ENCODE measurements at places on chromosomes 1 and 21.

DNA sequence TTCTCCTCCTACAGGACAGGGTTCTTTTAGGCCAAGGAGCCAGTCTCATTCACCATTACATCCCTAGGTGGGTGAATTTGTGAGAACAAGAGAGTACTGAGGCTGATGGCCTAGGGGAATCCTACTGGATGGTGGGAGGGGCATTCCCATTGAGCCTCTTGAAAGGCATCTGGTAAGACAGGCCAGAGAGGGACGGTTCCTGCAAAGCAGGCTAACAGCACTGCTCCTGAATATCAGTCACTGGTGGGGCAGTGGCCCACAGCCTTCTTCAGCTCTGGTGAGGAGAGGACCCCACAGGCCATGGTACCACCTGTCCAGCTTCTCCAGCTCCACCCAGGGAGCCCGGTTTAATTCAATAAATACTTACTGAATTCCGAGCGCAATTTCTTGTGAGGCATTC is 125.9 kb upstream of the EDN2 start:
- no peak for DNase-seq

GRCh38 chr1:43147625-43148327 is 24.3 kb downstream of the EBNA1BP2 start:
- peak; percentile 66 for DNase-seq

- DNase-seq = no peak
Observed at GRCh38 chr1:150267896-150268295, 920 bp downstream of the APH1A start.

DNA sequence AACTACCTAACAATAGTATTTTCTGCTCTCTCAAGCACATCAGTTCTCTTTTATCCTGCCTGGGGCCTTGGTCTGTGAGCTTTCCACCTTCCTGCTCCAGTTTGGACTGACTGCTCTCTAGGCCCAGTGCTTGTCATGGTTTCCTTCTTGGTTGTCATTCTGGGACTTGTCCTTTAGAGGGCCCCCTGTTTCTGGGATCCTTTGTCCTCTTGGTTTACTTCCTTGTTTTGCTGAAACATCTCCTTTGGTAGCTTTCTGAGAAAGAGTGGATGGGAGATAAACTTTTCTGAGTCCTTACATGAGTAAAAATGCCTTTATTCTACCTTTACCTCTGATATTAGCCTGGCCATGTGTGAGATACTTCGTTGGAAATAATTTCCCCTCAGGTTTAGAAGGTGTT is 4.7 kb downstream of the SLC1A7 start:
- DNase-seq = no peak

- DNase-seq = no peak
Observed at GRCh38 chr1:239456788-239457187, 70.4 kb downstream of the CHRM3 start.

DNA sequence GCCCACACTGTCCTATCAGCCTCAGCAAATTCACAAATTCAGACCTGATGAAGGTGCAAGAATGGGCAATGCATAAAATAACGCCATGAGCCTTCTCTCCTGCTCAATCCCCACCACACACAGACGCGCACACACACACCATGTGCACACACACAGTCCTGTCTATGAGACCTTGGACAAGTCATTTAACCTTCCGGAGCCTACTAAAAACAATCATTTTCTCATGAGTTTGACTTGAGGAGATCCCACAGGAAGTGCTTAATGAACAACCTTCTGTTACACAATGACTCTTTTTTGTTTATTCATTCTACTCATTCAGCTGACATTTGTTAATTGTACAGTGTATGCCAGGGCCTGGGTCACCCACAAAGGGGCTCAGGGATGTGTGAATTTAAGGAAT is 125.4 kb downstream of the EDEM3 start:
- no peak for DNase-seq

DNA sequence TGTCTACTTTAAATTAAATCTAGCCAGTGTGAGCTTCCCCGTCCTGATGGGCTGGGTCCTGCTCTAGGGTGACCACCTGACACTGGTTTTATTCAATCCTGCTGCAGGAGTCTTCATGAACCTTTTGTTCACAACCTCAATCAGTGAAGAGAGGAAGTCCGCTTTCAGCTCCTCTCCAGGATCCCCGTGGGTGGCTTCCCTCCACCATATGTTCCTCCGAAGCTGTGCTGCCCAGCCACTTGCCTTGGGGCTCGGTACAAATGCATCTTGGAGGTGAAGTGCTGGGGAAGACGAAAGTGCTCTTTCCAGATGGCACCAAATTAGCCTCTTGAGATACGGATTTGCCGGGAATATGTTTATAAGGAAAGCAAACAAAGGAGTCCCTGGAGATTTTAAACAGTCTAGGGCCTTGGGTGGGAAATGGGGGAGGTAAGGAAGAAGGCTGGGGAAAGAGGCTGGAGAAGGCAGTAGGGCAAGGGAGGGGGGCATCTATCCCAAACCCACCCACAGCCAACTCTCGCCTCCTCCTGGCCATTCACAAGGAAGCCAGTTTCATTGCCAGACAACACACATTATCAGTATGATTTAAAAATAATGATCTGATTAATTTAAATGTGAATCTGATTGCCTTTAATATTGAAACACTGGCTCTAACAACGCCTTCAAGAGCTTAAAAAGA is 430.8 kb downstream of the DISC1 start:
- DNase-seq = no peak

DNA sequence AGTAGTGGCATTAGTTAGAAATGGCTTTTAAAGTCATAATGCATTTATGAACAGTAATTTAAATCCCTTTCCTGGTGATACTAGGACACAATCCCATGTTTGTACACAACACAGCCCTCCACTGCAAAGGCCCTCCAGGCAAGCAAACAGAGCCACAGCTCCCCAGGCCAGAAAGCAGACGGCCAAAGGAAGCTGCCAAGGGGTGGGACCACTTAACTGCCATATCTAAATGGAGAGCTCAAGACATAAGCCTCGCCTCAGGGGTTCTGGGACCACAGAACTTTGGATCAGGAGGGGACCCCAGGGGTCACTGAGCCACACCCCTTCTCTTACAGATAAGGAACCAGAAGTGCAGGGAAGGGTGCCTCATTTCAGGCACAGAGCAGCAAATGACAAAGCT is 189.7 kb downstream of the KCNH1 start:
- no peak for DNase-seq

DNA sequence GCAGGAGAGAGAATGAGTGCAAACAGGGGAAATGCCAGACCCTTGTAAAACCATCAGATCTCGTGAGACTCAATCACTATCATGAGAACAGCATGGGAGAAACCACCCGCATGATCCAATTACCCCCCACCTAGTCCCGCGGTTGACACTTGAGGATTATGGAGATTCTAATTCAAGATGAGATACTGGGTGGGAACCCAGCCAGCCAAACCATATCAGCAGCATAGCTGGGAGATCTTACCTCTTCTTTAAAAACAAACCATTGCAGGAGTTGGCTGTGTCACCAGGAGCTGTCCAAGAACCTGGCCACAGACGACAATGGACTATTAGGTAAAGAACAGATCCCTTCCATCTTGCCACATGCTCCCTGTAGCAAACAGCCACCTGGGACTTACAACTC is 422.7 kb downstream of the MATN1 start:
- DNase-seq = no peak

DNA sequence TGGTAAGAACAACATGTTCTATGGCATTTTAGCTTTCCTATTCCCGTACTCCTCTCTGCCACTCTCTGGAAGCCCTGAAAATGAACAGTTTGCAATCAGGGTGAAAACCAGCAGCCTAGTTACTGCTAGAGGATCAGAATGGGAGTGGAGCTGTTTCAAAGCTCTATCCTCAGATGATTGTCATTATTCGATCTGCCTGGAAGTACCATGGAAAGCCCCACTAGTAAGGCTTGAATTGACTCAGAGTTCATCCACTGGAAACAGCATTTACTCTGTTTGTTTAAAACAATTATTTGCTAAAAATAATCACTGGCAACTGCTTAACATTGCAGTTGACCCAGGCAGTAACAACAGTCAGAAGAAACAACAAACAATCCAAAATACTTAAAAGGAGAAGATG is 91.2 kb downstream of the USH2A start:
- no peak for DNase-seq

- DNase-seq = no peak
Observed at GRCh38 chr1:83958704-83959103, 40.2 kb downstream of the TTLL7 start.

GRCh38 chr1:32900956-32901822 is at the start of gene TMEM54:
TMEM54 (minus strand) TSS chr1:32901389; CDS start chr1:32901238, 151 bp downstream.
- no peak for DNase-seq

DNA sequence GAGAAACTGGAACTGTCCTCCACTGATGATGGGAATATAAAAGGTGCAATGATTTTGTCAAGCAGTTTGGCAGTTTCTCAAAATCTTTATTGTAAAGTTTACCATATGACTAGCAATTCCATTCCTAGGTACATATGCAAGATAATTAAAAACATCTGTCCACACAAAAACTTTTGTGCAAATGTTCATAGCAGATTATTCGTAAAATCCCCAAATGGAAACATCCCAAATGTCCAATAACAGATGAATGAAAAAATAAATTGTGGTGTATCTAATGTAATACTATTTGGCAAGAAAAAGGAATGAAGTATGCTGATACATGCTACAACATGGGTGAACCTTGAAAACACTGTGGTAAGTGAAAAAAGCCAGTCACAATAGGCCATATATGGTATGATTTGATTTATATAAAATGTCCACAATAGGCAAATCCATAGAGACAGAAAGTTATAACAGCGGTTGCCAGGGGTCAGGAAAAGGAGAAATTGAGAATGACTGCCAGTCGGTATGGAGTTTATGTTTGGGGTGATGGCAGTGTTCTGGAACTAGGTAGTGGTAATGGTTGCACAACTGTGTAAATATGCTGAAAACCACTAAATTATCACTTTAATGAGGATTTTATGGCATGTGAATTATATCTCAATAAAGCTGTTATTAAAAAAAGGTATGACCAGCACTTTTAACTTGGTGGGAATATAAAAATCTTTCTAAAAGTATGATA is 81.7 kb upstream of the BEND5 start:
- DNase-seq = no peak

GRCh38 chr1:67713057-67713846 is 28.3 kb downstream of the GADD45A start:
- DNase-seq = no peak

GRCh38 chr1:107877745-107878144 is 87.2 kb downstream of the VAV3 start:
- no peak for DNase-seq

- DNase-seq = no peak
Observed at GRCh38 chr1:215890438-215890837, 323.3 kb downstream of the KCTD3 start.

DNA sequence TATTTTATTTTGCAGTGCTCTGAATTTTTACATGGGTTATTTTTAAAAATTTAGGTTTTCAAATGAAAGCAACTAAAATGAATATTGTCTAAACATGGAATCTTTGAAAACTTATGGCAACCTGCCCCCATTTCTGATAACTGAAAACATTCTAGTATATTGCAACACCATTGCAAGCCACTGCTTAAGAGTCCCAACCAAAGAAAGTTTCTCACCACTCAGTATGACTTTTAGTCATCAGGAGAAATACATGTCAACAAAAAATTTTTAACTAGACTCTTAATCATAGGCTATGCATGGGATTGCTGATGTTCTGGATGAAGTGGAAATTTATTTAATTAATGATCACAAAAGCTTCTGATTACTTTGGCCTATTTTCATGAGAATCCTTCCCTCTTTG is 112.1 kb downstream of the TNFSF18 start:
- DNase-seq = no peak

DNA sequence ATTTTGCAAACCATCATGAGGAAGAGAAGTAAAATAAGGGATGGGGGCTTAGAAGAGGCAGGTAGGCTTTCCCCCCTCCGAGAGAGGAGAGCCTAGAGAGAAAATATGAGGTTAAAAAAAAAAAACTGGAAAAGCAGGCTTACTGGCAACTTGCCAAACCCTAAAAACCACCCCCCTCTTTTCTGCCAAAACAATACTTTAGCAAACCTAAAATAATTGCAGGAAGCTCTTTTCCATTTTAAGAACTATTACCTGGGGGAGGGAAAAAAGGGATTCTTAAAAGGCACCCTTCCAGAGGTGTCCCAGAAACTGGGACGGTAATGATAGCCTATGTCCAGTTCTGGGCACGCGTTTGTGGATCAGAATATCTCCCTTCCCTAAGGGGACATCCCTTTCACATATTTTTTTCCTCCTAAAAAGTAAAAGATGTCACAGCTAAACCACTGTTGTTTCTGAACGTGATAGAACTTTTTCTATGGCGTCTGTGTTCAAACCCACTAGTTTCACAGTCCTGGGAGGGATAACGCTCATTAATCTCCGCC is 1.1 kb upstream of the NFIA start:
- DNase-seq = no peak
